ENCODE measurements at places on chromosomes 1 and 21.

DNA sequence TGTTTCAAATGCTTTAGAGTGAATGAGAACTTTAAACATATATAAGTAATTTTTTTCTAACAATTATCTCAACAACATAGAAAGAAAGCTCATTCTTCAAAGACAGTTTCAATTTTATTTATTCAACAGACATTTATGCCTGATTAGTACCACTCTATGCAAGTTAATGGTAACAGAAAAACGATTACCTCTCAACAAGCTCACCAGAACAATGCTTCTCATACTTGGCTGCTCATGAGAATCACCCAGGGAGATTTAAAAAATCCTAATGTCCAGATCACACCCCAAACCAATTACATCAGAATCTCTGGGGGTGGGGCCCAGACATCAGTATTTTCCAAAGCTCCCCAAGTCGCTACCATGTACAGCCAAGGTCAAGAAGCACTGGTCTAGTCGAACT is 312.4 kb downstream of the PAPPA2 start:
- no peak for DNase-seq

DNA sequence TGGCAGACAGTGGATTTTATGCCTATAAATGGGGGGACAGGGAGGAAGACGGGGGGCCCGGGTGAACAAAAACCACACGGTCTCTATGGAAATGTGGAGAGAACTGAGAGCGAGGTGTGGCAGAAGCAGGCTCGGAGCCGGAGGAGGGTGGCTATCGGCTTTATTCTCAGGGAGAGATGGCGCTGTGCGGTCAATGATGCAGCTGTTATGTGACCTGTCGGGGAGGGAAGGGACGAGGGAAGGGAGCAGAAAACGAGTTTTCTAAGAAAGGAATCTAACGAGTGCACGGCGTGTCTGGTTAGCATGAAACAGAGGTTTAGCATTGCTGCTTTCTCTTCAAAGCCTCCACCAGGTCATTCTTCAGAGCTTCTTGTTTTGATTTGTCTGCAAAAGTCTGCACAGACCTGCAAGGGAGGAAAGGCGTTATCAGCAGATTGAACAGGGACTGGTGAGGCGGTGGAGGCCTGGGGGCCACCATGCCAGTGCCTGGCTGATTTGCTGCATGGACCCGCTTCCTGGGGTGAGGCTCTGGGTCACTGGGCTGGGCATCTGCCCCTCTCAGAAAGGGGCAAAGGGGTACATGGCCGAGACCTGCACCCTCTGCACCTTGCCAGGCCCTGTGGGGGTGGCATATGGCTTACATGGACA is 27.2 kb downstream of the SLC66A1 start:
- DNase-seq, result no peak

DNA sequence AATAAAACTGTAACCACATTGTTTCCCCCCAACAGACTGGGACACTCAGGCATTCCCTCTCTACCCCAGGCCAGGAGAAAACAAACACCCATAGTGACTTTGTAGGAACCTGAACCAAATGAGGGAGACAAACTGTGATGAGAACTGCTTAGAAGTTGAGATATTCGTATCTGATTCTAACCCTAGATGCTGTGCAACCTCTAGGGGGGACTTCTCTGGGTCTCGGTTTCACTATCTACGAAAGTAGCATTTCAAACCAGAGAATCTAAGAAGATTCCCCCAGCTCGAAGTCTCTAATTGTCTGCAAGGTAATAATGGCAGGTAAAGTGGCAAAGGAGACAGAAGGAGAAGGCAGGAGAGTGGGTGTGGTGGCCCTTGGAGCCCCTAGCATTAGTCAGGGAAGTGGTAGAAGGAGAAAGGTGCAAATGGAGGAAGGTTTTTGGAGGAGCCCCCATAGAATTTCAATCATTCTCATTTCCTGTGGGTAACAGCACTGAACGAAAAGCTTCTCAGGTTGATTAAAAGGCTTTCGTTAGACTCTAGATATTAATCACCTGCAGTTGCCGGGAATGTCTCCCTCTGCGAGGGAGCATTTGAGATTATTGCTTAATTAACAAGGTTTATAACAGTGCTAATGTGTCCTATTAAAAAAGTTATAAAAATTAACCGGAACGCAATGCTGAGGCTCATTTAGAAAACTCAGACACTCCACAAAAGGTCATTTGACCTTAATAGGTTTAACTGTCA is 46.4 kb downstream of the BEND5 start:
- DNase-seq, result no peak

DNA sequence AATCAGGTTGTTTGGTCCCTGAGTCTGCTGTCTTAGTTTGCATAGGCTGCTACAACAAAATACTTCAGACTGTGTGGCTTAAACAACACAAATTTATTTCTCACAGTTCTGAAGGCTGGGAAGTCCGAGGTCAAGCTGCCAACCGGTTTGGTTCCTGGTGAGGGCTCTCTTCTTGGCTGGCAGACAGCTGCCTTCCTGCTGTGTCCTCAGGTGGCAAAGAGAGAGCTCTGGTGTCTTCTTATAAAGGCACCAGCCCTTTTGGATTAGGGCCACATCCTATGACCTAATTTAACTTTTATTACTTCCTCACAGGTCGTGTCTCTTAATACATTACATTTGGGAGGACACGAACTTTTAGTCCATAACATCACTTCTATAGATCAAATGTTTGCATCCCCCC is 89.6 kb upstream of the CD34 start:
- DNase-seq, result no peak

DNA sequence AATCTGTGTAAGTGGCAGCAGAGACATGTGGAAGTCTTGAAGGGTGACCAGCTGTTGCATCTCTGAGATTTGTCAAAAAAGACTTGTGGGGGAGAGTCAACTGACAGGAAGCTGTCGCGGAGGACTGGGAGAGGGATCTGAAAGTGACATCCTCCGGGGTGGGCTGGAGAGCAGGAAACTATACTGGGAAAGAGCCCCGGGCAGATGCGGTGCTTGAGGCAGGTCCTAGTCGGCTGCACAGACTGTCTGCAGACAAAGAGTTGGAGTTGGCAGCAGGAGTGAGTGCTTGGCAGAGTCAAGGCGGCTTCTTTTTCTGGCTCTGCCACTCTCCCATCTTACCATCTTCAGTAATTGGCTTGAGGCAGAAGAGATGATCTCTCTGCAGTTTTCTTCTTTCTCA is 294.0 kb upstream of the C1orf87 start:
- no peak for DNase-seq

DNA sequence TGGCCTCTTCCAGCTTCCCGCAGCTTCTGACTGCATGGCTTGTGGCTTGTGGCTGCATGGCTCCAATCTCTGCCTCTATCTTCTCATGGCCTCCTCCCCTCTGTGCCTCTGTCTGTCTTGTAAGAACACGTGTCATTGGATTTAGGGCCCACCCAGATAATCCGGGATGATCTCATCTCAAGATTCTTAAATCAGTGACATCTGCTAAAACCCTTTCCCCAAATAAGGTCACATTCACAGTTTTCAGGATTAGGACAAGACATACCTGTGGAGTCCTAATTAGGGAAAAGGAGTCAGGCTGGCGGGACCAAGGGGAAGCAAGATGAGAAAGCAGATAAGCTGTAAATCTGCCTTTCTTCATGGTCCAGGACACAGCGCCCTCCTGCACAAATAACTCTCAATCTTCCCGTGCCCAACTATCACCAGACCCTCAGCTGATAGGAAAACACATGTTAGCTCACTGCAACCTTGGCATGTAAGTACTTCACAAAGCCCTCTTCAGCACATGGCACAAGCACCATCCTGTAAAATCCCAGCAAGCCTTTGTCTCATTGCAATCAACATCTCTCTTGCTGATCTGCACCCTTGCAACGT is 82.2 kb downstream of the SPSB1 start:
- no peak for DNase-seq

DNA sequence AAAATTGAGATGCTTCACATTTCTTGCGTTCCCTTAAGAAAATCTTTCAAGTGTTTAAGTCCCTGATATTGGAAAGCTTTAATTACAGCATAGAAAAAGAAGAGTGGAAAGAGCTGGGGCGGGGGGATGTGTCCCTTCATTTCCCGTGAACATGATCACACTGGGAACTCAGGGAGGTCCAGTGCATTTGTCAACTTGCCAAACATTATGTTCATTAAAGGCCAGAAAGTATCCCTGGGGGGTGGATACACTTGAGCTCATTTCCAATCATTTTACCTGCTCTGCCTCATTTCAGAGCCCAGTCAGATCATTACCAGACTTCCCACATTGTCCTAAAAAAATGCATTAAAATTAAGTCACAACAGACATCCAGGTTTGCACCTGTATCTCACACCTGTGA is 123.6 kb upstream of the KCNJ15 start:
- DNase-seq, result no peak

DNA sequence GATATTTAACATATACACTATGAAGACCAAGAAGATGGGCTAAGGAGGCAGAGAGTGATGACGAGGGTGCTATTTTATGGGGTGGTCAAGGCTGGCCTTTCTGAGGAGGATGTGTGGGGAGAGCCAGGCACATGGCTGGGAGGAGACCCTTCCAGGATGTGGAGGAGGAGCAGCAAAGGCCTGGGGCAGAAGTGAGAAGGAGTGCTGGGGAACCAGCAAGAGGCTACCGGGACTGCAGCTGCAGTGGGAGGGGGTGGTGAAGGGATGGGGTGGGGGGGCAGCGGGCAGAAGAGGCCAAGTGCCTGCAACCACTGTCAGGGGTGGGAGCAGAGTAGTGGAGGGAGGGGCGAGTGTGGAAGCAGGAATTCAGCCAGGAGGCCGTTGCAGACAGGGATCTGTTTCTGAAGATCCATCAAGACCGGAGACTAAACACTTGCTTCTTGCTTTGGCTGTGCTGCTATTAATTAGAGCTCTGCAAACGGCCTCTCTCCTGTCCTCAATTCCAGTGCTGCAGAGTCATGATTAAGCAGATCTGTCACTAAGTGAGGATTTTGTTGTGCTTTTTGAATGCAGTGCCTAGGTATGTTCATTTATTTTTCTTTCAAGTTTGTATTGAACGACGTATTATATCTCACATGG is 89.9 kb downstream of the IER5 start:
- no peak for DNase-seq

DNA sequence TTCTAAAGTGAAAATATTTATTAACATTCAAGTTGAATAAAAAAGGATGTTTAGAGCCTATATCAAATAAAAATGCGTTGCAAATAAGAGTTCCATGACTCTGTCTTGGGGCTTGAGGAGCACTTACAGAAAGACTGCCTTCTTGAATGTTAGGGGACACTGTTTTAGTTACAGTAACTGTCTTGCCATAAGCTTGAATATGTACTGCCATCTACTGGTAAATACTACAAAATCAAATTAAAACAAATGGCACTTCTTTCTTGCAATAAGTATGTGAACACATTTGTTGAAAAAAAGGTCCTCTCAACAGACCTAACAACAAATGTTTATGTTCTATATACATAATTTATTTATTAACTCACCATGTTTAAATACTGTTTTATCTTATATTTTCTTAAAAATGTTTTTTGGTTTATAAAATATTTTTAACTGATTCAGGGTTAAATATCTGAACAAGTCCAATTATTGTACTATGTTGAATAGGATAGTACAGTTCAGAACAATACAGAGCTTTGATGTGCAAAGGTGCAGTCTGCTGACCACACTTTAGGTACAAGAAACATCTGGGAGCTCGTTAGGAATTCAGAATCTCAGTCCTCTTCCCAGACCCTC is 199.5 kb downstream of the LRRIQ3 start:
- DNase-seq, result peak; percentile 24

DNA sequence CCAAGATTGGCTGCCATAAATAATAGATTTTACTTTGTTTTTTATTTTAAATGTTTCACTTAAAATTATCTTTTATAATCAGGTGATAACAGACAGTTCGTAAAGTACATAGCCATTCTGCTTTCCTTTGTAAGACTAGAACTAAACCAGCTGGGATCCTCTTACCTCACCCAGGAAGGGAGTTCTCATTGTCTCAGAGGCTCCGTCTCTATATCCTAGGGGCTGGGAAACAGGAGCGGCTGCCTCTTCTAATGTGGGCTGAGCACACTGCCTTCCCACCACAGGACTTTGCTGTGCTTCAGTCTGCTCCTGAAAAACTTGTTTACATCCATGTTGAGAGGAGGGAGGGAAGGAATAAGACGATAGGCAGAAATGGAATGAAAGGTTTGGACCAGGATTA is 45.6 kb upstream of the PGD start:
- no peak for DNase-seq

DNA sequence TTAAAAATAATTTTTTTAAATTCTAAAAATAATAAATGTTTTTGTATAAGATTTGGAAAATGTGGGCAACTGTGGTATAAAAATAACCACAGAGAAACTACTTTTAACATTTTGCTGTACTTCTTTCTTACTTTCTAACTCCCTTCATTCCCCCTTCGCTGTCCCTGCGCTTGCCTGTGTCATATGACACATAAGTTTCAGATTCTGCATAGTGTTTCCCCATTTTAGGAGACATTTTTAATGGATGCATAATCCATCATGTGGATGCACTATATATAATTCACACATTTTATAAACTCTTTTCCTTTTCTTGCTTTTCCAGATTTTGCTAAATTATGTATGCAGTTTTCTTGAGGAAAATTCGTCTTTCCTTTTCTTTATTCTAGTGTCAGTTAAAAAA is 16.3 kb downstream of the ATG4C start:
- DNase-seq, result no peak

GRCh38 chr1:51708911-51709760 is 92.2 kb downstream of the OSBPL9 start:
- DNase-seq, result no peak

DNA sequence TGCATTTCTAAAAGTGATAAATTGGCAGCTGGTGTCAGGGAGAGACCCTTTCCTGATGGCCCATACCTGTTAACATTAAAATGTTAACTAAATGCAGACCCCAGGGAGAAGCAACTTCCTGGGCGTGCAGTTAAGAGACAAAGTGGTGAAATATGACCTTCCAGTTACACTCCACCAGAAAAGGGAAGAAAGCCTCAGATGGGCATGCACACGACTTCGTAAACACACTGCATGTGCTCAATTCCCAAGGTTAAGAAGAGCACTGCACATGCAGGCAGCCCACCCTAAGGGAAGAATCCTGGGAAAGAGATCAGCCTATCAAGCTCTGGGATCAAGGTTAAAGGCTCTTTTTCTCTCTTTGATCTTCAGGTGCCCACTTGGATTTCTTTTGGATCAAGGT is 9.7 kb upstream of the GBP6 start:
- DNase-seq, result no peak

DNA sequence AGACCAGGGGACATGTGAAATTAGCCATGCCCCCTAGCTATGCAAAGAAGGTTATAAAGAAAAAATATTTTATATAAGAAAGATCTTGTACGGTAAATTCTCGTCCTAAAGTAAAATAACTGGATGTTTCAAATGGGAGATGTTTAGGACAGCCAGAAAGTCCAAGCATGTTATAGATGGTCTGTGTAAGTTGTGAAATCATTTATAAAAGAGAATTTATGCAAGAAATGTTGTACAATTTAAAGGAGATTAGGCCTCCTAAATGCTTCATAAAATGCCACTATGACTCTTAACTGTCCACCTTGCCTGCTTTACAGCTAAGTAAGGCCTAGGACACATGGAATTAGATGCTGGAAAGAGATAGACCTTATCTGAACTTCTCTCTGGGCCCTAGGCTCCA is 118.1 kb upstream of the POGK start:
- no peak for DNase-seq

- no peak for DNase-seq
Measured at GRCh38 chr1:3134381-3135072, 65.5 kb downstream of the PRDM16 start.
